CD4-positive, alpha-beta T cell treated with Interferon gamma for 1 hour (primary cell): ENCODE measurements at places on chromosomes 4 and X.

DNA sequence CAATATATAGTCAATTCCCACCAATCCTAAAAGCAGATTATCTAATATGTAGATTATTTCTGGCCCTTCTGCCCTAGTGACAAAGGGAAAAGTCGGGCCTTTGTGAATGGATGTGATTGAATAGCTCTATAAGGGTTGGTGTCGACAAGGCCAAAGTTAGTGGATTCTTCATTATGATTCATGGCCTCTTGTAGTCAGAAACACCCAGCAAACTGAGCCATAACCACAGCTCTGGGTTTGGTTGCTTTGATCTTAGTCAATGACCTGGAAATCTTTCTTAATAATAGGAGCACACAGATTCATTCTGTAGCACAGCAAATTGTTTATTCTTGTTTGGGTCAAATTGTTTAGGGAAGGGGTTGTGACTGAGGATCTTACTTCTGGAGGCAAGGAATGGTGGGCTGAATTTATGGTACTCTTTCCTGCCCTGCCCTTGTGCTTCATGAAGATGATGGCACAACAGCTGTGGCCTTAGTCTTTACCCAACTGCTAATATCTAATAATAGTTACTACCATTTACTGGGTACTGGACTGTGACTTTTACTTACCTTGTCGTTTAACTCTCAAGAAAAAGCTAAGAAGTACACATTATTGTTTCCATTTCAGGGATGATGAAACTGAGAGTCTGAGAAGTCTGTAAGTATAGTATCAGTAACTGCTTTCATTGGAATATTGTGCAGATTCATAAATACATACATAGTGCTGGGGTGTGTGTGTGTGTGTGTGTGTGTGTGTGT lies 74.0 kb downstream of the AFF2 start:
- no peak for DNase-seq

DNA sequence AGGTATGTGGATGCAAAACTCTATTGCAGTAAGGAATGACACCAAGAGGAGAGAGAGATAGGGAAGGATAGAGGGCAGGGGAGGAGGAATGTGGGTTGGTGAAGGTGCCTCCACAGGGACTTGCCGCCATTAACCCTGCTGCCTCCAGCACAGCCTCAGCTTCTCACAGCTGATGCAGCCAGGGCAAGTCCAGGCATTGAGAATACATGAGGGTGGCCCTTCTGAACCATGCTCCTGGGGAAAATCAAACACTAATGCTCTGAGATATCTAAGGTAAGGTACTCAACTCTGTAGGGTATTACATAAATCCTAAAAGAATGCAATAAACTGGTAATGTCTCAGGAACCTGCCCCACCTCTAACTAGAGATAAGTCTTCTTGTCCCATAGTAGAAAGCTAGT lies 28.7 kb downstream of the UGT2B7 start:
- DNase-seq = no peak

- DNase-seq = no peak
Measured at GRCh38 chr4:159444678-159445077, 341.8 kb downstream of the RAPGEF2 start.

DNA sequence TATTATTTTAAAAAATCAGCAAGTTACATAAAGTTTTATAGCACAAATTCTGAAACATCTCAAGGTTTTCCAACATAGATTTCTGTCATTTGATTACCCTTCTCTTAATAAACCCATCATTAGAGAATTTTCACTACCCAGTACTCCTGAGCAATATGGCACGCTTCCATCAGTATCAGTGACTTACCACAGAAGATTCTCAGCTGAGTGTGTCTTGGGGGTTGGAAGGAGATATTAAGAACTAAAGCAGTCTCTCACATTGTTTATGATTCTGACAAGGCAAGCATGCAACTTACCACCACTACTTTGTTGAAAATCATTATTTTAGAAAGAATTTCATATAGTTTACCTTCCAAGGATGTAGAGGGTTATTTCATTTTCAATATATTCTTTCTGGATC lies 67.7 kb downstream of the INPP4B start:
- no peak for DNase-seq
